Activated naive CD4-positive, alpha-beta T cell treated with anti-CD3 and anti-CD28 coated beads, Interleukin-2, amount 50 U/mL, for 16 hours (primary cell): ENCODE measurements at places on chromosomes 7 and 10.

DNA sequence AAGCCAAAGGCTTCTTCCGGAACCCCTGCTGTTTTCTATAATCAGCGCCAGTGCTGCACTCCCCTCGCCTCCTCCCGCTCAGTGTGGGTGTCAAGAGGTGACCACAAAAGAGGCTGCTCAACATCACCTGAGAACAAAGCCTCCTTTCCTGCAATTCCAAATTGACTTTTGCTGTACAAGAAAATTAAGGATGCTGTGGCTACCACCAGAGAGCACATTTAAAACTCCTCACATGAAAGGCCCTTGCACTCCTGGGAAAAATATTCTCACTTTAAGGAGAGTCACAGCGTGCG is 96.4 kb downstream of the HIPK2 start:
- DNase-seq, result no peak

DNA sequence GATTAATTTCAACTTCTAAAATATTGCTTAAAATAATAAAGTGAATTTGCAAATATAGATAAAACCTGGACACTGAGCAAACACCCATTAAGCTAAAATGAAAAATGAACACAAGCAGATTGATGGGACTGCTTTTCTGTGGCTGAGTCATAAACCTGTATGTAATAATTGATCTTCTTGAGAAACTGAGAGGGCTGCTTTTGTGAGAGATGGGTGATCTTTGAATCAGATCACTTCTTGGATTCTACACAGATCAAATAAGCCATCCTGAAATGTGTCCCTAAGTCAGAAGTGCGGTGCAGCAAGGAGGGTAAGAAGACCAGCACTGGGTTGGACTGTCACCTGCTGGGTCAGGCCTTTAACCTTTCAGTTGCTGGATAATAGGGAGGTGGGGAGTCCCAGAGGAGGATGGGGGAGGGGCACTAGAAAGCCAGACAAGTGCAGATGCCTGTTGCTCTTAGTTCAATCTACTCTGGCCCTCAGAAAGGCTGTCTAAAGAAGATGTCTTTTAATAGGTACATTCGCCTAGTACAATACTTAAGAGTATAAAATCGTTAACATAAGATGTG is 178.2 kb upstream of the NAMPT start:
- DNase-seq, result no peak

DNA sequence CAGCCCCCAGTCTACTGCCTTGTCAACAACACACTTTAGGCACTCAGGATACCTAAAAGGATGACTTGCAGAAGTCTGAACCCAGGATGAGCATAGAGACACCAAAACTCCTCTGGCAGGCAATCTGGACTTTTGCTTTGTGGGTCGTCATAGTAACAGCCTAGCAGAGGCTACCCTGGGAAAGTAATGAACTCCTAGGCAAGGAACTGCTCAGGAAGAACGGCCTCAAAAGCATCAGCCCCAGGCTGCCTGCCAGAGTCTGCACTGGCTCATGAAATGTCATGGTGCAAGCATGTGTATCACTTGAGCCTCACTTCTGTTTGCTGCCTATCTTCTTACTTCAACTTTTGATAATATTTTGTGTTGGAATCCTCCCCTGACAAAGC is 715.1 kb downstream of the GRID1 start:
- no peak for DNase-seq

GRCh38 chr10:75598998-75599397 is 167.6 kb downstream of the LRMDA start:
- DNase-seq, result no peak

DNA sequence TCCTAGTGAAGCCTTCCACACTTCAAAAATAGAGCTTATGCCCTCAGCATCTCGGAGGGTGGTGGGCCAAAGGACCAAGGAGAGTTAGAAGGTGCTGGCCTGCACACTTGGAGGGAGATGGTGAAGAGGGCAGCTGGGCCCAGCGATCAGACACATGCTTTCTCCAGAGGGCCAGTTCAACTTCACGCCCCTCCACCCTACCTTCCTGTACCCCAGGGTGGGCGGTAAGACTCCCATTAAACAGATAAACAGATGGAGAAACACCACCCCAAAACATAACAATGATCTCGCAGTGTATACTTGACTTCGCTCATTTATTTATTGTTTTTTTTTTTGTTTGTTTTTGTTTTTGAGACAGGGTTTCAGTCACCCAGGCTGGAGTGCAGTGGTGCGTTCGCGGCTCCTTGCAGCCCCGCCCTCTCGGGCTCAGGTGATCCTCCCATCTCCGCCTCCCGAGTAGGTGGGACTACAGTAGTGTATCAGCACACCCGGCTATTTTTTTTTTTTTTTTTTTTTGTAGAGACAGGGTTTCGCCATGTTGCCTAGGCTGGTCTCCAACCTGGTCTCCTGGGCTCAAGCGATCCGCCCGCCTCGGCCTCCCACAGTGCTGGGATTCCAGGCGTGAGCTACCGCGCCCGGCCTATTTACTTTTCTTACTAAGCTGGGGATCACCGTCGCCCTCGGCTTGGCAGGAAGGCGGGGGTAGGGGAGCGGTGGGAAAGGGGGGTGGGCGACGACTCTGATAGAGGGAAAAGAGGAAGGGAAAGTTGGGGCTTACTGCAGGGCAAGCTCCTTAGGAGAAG is 1.8 kb downstream of the C10orf95 start:
- peak; percentile 91 for DNase-seq

DNA sequence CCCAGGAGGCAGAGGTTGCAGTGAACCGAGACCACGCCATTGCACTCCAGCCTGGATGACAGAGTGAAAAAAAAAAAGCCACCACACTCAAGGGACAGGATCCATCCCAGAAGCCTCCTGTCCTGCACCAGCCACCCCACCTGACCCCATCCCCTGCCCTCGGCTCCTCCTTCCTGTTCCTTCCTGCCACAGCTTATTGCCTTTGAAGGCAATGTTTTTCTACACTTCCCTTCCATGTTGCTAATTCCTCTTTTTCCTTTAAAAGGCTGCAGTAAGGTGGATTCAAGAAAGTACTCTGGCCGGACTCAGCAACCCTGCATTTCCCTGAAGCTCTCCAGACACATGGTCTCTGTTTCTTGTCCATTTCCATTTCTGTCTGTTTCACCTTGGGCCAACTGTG is 80.9 kb downstream of the FAM171A1 start:
- DNase-seq, result no peak
